Putamen (tissue), 1 donor: ENCODE measurements at places on chromosomes 7 and 10.
A peak's percentile ranks its signal among the peaks of the same experiment; 100 is the strongest.

DNA sequence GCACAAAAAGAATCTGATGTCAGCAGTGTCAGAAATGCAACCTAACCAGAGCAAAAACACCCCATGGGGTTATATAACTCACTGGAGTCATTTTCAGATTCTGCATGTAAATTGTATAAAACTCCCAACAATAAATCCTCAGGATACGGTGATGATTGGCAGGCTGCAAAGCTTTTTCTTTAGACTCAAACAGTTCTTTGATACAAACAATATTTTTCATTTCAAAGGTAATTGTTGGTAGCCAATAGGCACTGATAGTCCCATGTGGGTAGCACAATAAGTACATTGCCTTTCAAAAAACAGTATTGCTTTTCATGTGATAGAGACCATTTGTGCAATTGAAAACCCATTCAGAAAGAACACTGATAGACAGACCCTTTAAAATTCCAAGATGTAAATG lies 98.0 kb downstream of the TMEM26 start:
- no peak for DNase-seq

- no peak for DNase-seq
Measured at GRCh38 chr10:88114368-88114767, 250.9 kb downstream of the PTEN start.

DNA sequence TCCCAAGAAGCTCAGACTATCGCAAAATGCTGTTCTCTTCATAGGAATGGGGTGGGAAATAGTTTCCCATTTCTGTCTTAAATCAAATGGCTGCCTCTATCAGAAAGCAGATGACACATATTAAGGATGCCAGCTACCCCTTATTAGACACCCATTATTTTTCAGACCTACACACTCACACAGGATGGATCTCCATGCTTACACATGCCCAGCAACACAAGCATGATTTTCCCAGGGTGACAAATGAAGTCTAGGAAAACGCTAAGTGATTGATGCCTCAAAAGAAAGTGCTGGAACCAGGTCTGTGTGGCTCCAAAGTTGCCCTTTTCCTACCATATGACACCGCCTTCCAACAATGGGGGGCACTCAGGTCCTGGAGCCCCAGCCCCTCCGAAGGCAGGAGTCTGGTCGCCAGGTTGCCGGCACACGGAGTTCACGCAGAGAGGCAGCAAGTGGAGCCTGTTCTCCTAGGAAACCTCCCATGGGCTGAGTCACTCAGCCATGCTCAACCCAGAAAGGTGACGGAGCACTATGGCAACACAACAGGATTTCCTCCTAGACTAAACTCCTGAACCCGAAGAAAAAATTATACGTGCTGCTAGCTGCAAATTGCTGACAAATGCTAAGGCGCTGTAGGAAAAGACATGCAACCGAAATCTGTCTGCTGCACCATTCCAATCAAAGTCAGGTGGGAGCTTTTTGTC lies 19.8 kb downstream of the VOPP1 start:
- DNase-seq, result peak; percentile 77

DNA sequence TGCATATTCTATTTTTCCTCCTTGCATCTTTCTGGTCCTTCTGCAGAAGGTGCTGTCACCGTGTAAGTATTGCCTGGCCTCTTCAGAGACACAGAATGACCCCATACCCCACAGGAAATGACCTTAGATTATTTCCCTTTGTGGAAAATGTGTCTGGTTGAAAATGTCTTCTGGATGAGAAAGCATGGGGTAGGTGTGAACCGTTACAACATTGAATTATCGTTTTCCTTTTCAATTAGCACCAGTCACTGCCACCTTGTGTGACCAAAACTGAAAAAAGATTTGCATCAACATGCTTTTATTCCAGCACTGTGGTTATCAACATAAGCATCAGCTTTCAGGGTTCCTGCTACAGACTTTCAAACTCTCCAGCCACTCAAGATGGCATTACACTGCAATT lies 58.0 kb upstream of the CELF2 start:
- DNase-seq, result no peak

DNA sequence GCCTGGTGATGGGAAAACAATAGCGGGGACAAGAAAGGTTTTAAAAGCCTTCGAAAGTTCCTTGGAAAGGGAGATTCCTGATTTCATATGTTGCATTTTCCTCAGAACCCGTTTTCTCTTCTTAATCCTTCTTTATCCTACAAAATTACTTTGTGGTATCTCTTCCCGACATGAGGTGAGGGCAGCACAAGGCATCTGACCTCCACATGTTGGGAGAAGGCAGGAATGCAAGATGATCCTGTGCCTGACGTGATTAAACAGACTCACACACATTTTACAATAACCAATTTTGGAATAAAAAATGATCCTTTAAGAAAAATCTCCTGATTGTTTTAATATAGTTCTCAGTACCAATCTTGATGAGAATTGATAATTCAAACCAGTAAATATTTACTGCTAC lies 153.3 kb upstream of the MKLN1 start:
- DNase-seq, result no peak

GRCh38 chr10:128080231-128080630 lies 46.0 kb downstream of the MKI67 start:
- no peak for DNase-seq

DNA sequence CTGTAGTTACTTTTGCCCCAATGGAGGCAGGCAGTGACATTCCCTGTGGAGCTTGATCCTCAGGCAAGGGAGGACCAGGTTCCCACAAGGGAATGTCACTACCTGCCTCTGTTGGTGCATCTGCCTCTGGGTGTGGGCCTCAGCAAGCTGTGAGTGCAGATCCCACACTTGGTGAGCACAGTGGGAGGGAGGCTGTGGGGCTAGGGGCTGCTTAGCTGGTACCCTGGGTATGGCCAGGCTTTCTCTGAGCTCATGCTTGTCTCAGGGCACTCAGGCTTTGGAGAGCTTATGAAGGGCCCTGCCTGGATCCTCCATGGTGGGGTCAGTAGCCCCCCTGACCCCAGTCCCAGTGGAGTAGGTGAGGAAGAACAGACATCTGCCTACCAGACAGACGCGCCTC lies 16.2 kb upstream of the ZNF488 start:
- no peak for DNase-seq

- no peak for DNase-seq
Measured at GRCh38 chr7:20164425-20165145, 52.6 kb downstream of the MACC1 start.

DNA sequence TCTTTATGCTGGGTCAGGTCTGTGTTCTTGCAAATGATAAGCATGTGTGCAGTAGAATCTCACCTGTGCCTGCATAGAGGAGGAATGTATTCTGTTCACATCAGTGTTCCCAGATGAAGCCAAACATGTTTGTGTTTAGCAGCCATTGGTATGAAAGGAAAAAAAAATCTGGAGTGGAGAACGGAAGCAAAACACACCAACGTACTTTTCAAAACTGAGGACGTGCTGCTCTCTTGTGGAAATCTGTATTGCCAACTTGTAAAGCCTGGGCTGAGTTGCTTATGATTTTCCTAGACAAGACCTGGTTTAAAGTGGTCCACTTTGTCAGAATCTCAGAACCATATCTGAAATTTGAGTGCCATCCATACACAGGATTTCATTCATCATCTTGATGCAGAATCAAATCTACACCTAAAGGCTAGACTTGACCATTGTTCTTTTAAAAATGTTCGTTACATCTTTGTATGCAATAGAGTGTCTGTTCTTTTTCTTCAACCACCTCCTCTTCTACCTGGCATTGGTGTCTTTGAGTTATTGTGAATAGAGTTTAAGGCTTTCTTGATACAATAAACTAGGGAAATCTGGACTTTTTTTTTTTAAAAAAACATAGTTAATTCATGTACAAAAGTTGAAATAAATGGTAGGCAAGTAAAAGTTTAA lies 367.7 kb downstream of the PHF14 start:
- peak; percentile 50 for DNase-seq

DNA sequence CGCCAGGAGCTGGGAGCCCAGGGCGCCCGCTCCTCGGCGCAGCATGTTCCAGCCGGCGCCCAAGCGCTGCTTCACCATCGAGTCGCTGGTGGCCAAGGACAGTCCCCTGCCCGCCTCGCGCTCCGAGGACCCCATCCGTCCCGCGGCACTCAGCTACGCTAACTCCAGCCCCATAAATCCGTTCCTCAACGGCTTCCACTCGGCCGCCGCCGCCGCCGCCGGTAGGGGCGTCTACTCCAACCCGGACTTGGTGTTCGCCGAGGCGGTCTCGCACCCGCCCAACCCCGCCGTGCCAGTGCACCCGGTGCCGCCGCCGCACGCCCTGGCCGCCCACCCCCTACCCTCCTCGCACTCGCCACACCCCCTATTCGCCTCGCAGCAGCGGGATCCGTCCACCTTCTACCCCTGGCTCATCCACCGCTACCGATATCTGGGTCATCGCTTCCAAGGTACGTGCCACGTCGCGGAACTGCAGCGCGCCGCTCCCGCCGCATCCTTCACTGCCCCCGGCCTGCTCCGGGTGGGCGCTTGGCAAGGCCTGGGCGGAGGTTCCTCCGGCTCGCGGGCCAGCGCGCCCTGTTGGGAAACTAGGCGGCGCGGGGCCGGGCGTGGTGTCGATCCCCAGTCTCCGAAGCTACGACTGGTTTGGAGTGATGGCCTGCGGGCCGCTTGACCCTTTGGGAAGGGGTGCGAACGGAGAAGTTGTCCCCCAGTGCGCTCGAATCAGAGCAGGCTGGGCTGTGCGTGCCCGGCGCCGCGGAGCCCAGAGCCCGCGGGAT lies 868 bp downstream of the EMX2 start:
- DNase-seq, result no peak

GRCh38 chr7:133827707-133828623 lies 299.2 kb upstream of the LRGUK start:
- no peak for DNase-seq

GRCh38 chr10:14674376-14675050 lies 100.2 kb downstream of the FAM107B start:
- DNase-seq, result no peak

GRCh38 chr10:22609719-22610465 lies 104.5 kb downstream of the PIP4K2A start:
- DNase-seq, result no peak

DNA sequence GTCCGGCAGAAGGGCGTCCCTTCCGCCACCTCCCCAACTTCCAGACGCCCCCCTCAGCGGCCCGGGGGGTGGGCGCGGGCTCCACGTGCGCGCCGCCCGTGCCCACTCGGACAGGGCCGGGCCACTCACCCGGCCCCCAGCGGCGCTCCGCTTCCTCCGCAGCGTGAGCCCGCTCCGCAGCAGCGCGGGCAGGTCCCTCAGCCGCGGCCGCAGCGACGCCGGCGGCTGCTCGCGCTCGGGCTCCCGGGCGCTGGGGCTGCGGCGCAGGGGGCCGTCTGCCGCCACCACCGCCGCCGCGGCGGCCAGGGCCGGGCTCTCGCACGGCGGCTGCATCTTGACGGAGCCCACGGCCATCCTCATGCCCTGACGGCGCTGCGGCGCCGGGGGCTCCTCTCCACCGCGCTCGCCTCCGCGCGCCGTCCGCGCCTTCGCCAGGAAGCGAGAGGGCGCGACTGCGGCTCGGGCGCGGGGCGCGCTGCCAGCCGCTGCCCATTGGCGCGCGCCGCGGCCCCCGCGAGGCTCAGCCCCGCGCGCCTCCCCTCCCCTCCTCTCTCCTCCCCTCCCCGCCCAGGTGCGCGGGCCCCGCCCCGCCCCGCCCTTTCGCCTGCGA lies at the start of gene RAPGEF5:
RAPGEF5 (minus strand) TSS at position 454 of the 610 bp plus-strand sequence; CDS start at position 360, 94 bp downstream.
- no peak for DNase-seq

DNA sequence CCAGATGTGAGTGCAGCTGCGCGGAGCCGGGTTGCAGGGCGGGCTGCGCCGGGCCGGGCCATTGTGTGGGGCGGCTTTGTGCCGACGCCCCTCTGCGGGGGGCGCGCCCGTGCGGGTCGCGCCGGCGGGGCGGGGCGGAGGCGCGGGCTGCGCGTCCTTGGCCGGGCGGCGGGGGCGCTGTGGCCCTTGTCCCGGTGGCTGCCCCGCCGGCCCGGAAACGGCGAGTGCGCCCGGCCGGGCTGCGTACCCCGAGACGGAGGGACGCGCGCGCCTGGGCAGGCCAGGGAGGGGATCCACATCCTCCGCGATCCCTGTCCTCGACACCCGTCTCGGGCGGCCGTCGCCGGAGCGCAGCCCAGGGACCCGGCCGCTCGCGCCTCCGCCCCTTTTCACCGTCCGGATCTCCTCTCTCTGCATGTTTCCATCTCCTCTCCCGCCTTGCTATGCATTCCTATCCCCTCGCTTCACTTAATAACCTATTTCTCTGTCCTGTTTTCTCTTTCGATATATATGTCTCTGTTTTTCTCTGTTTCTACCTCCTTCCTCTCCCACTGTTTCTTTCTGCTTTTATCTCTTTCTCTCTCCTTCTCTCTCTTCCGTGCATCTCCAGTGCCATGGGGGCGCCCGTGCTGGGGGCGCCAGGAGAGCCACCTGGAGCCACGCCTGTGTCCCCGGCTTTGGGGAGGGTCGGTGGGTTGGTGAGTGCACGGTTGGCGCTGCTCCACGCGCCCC lies 765 bp downstream of the PFKFB3 start:
- no peak for DNase-seq

- DNase-seq, result no peak
Measured at GRCh38 chr10:54985732-54986131, 184.7 kb upstream of the PCDH15 start.

GRCh38 chr10:118882741-118883140 lies 128.0 kb upstream of the CACUL1 start:
- no peak for DNase-seq

- no peak for DNase-seq
Measured at GRCh38 chr10:126081841-126082466, 185.6 kb downstream of the FANK1 start.

DNA sequence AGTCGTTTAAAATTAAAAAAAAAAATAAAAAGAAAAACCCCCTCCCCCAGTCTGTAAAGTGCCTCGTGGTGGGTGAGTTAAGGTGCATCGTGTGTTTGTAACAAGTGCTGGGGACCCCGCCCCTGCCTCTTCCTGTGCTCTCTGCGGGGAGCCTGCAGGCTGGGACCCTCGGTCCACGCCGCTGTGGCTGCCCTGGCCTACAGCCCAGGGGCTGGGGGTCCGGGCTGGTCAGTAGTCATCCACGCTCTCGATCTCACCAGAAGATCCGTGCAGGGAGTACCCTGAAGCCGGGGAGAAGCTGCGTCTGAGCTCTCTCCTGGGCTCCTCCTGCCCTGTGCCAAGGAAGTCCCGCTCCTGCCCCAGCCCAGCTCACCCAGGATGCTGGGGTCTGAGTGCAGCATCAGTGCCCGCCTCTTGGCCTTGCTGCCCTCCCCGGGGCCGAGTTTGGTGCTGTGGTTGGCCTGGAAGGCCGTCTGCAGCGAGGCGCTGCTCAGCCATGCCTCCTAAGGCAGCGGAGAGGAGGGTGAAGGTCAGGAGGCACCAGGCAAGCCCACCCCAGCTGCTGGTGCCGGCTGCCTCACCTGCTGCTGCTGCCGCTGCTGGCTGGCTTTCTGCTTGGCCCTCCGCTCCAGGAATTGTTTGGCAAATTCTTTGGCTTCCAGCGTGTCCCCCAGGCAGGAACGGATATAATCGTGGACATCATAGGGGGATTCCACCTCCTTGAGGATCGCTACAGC lies 8.1 kb downstream of the GNB2 start:
- DNase-seq, result no peak

DNA sequence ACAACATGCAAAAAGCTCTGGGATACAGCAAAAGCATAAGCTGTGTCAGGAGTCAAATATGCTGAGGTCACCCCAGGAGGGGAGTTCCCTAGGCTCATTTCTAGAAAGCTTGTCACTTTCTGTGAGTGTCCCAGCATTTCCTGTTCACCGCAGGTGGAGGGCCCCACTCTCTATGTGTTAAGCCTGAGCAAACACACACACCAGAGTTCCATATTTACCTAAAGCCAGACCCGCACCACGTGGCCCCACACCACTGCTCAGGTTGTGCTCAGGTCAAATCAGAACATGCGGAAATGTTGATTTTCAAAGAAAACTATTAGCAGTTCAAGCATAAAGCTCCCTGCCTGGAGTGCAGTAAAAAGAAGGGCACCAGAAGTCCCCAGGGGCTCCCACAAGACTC lies 259.6 kb upstream of the PPP2R2D start:
- DNase-seq, result no peak
